NCI-H1092 (cell line): ENCODE measurements at places on chromosomes 7 and 10.

DNA sequence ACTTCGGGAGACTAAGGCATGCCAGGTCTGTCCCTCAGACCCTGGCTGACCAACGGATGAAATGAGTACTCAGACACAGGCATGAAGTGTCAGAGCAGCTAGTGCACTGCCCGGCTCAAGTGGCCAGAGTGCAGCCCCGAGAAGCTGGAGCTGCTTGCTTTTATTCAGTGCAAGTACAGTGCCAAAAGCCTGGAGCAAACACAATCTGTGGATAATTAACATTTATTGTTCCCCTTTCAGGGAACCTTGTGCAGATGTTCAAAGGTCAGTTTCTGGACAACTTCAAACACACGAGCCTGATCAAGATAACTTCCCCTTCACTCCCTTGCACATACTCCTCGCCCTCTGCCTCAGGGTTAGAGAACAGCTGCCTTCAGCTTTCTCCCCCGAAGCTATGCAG, 7.9 kb upstream of the ATE1 start:
- no peak for DNase-seq

- peak; percentile 73 for DNase-seq
These were observed 531.7 kb downstream of the ETV1 start for GRCh38 chr7:13457790-13458189.

DNA sequence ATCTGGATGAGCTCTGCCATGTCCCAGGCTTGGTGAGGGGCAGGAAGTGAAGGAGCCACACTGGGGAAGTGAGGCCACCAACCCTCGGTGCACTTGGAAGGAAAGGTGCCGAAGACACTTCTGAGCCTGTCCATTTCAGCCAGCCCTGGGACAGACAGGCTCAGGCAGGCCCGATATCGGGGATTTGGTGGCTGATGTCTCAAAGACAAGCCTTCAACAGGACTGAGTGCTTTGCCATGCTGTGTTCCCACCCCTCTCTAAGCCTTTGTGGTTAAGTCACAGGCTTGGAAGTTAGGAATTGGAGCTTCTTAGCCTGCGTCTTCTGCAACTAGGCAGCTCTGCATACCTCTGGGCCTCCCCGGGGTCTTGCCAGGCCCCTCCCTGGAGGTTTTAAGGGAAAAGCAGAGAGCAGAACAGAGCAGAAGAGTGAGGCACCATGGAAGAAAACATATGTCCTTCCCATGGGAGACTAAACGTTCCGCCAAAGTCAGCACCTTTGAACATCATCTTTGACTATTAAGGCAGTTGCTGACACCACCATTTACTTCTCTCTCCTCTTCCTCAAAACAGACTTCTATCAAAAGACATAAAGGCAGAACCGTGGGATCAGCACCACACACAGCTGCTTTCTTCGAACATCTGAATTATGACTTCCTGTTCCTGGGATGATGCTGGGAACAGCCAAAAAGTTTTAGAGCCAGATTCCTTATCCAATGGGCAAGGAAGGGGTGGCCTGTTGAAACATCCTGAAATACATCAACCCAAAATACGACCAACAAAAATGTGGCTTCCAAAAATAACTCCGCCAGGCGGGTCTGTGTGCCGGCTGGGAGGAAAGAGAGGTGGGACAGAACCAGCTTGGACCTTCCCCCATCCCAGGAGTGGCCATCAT, 71.8 kb downstream of the AFAP1L2 start:
- no peak for DNase-seq

- peak; percentile 83 for DNase-seq
These were observed 26.0 kb downstream of the LEP start for GRCh38 chr7:128266883-128267594.

DNA sequence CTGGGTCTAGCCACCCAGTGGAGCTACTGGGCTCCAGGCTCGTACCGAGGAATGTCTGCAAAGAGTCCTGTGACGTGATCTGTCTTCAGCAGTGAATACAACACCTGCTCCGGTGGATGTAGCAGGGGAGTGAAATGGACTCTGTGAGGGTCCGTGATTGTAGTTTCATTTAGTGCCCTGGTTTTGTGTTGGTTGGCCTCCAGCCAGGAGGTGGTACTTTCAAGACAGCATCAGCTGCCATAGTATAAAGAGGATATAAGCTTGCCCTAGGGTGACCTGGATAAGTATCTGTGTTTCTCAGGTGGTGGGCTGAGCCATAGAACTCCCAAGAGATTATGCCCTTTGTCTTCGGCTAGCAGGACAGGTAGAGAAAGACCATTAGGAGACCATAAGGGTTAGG, 24.6 kb upstream of the WNT2 start:
- no peak for DNase-seq

DNA sequence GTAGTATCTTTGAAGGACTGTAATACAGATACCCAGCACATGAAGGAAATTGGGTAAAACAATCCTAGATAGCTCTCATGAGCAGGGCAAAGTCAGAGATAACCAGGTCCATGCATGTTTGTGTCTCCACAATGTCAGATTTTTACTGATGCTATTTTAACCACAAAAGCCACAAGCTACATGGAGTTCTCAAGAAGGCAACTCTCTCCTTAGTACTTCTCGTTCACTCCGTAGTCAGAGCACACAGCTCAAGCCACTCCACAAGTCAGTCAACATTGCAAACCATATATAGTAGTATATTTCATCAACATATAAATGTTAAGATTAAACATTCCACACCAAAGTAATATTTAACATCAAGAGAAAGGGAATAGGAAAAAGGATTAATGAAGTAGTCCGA, 98.0 kb upstream of the PIK3CG start:
- DNase-seq: no peak

- DNase-seq: no peak
These were observed 2.9 kb downstream of the ELMO1 start for GRCh38 chr7:37445790-37446189.

DNA sequence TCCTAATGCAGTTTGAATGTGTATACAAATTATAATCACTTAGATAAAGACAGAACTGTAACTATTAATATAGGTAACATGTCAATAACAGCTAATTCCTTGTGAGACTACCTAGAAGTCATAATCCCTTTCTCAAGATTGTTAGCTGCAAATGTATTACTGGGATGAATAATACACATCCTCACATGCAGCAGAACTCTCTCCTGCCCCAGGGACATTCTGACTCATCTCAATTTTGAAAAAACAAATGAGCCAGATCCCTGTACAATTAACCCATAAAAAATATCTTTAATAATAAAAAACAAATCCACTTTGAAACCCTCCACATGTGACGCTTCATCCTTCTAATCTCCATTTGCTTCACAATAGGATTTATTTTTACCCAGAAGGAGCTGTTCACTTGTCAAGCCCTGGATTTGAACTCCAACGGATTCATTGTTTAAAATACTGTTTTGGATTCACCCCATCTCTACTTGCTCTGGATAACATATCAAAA, 428.4 kb upstream of the TEX47 start:
- no peak for DNase-seq

- no peak for DNase-seq
These were observed 30.7 kb downstream of the CNNM2 start for GRCh38 chr10:102948786-102949185.

DNA sequence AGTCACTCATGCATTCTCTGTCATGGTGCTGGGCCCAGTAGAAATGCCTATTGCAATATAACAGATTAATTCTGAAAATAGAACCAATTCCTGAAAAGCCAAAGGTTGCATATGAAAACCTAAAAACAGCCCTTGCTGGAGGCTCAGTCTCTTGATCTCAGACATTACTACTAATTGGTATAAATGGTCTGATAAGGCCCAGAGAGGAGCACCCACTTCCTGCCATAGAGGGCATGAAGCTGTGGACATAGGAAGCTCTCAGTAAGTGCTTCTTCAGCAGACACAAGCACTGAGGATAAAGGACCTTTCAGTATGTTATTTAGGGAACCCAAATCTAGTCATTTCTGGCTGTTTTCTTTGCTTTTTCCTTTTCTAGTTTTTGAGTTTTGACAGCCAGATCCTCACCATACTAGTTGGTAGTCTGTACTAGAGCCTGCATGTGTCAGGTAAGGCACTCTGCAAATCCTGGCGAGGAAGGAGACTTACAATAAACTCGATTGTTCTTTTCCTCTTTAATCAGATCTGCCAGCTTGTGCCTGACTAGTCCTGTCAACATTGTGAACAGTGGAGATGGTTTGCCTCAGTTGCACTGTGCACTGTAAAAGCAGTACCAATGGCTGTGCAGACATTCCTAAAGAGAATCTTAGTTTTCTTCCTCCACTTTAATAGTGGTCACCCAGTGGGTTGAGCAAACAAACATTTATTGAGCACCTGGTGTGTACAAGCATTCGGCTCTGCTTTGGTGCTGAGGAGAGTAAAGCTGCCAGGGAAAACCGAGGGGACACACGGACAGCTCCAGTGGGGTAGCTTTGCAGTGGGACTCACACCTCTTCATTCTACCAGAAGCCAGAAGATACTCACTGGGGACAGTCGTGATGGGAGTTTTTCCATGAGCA, 140.9 kb downstream of the CHN2 start:
- no peak for DNase-seq

- no peak for DNase-seq
These were observed 35.0 kb upstream of the EIF4H start for GRCh38 chr7:74138945-74139843.

DNA sequence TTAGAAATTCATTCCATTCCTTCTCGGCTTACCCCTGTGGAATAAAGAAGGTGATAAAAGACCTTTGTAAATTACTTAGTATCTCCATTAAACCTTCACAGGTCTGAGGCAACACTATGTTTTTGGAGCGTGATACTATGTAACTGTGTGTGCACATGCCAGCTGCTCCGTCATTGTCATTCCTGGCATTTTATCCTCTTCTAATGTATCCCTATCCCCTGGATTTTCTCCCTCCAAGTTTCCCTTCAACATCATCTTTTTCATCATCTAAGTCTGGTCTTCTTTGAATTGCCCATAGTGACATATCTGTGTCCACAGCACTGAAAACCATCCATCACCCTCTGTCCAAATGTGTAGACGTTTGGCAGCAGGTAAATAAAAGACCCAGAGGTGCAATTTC, 125.7 kb downstream of the TEX36 start:
- no peak for DNase-seq

DNA sequence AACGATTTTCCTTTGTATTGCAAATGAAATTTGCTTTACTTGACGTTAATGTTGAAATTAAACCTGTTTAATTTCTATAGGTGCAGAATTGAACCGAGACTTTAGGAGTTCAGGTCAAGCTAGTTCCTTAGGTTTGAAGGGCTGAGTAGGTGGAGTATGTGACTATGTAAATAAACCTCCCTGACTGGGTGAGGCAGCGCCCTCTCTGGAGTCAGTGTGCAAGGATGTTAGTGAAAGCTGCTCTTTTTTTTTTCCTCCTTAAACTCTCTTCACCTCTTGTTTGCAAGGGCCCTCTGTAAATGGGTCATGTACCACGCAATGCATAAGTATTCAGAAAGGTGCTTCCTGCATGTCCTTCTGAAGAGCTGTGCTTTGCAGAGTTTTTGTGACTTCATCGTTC, 33.8 kb downstream of the GALNT17 start:
- no peak for DNase-seq

DNA sequence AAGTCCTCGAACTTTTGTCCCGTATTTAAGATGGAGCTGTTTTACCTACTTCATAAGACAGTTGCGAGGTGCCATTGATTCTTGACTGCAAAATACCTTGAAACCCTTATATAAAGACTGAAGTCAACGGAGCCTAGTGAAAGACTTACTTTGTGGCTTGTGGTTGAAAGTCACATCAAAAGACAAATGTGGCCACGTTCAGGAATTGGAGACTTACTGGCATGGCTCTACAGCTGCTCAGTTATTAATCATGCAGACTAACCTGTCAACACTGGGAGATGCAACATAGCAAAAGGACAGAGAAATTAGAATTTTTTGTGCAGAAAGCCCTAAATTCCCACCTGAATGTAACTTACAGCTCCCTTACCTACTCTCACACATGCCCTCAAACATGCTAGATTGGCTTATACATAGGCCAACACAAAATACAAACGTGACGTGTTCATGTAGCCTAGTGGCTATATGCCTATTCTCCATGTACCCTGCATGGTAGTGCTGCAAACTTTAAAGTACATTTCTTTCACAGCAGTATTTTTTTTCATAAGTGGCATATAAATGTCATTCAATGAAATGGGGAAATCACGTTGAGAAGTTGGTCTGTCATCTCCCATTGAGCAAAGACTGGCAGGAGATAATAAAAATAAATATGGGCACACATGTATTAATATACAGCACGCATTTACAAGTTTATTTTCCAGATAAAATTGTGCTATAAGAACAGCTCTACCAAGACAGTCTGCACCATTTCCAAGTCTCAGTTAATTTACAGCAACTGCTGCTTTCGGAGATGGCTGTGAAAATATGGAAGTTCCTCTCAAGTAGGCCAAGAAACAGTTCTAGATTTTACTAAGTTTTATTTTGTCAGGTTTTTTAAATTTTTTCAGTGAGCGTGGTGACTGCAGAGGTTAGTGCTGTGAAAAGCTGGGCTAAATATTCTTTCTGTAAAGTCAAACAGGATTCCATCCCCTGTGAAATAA, 170.4 kb upstream of the C7orf33 start:
- no peak for DNase-seq

- no peak for DNase-seq
These were observed 53.1 kb upstream of the ZNRF2 start for GRCh38 chr7:30231271-30231670.

- no peak for DNase-seq
These were observed 226.6 kb downstream of the ARHGAP12 start for GRCh38 chr10:31702005-31702404.

GRCh38 chr7:131544449-131545301, 11.8 kb downstream of the PODXL start:
- no peak for DNase-seq

GRCh38 chr7:158324397-158325360, 262.9 kb downstream of the PTPRN2 start:
- DNase-seq: no peak

GRCh38 chr10:106660550-106660949, 504.0 kb downstream of the SORCS1 start:
- no peak for DNase-seq

DNA sequence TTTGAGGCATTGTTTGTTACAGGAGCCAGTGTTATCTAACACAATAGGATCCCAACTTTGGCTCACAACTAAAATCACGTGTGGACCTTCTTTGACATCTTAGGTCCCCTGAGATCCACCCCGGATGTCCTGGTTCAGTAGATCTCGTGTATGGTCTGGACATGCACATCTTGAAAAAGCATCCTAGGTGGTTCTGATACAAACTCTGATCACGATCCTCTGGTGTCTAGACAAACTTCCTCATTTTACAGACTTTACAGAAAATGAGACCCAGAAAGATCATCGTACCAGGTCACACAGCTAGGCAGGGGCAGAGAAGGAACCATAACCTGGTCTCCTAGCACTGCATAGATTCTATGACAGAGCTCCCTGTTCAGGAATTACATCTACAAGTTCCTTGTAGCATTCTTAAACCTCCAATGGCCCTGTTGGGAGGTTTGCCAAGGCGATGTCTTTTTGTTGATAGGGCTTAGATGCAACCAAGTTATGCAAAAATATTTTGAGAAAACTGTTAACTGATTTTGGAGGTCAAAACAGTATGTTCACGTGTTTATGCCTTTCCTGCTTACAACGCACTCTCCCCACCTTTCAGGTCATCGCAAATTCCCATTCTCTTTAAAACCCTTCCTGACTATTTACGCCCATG, 30.8 kb upstream of the CHST15 start:
- no peak for DNase-seq

- no peak for DNase-seq
These were observed 37.2 kb upstream of the ZNF488 start for GRCh38 chr10:47421057-47421952.
